Smooth muscle cell of the brain vasculature (primary cell): ENCODE measurements at places on chromosomes 6 and 20.

- DNase-seq: no peak
Measured at GRCh38 chr6:27865850-27866356, 46.3 kb downstream of the OR2B2 start.

DNA sequence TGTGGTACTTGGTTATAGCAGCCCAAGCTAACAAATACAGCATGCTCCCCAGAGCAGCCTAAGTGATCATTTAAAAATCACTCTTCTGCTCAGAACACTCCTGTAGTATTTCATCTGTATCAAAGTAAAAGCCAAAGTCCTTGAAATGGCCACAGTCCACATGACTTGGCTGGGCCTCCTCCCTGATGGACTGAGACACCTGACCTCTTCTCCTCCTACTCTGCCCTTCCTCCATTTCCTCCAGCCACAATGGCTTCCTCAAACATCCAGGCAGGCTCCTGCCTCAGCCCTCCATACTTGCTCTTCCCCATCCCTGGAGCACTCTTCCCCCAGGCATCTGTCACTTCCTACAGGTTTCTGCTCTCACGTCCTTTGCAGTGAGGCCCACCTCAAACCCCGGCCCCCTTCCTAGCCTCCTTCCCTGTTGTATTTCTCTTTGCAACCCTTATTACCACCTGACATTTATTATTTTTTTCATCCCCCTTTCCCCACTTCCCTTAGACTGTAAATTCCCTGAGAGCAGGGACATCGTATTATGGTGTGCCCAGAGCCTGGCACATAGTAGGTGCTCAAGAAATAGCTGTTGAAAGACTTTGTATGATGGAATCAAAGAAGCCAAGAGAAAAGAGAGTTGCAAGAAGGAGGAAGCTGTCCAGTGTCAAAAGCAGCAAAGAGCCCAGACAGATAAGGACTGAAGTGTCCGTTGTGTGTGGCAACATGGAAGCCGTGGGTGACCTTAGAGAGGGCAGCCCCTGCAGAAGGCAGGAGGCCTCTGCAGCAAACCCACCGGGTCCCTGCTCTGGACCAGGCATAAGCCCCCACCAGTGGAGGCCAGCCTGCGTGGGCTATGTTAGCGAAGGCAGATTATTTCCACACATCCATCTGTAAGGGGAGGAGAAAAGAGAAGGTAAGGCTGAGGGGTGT, 87.5 kb downstream of the TRERF1 start:
- DNase-seq: no peak

GRCh38 chr6:90934081-90934480, 347.2 kb upstream of the MAP3K7 start:
- DNase-seq: no peak

GRCh38 chr6:38909015-38909730, 139.4 kb upstream of the GLP1R start:
- no peak for DNase-seq

DNA sequence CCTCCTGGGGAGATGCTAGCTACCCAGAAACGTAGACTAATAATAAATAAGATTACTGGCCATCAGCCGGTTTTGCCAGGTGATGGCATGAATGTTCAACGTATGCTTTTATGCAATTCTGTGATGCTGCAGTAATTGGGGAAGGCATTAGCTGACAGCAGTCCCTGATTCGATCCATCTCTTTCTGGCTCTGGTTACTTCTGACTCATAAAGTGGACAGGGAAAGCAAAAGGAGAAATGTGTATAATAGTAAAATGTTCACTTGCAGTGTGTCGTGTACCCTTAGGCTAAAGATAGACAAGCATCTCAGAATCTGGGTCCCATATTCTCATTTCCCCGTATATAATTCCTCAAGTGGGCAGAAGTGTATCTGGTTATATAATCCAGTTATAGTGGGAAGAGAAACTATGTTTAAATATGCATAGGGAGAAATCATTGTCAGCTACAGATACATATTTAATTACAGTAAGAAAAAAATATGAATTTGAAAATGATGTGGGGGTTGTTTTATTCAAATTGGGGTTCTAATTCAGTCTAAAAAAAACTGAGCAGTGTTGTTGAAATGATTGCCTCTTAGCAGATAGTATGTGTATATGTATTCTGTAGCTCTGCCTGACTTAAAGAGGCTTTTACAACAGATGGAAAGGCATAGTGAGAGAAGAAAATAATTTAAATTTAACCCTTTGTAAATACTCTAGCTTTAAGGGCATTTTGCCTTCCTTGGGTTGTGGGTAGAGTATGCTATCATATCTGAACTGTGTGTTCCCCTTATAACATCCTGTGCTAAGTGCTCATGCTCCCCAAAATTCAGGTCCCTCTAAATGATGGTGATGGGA, 40.6 kb downstream of the DOK5 start:
- DNase-seq: no peak

GRCh38 chr20:20022498-20022897, 5.3 kb downstream of the NAA20 start:
- DNase-seq: no peak

DNA sequence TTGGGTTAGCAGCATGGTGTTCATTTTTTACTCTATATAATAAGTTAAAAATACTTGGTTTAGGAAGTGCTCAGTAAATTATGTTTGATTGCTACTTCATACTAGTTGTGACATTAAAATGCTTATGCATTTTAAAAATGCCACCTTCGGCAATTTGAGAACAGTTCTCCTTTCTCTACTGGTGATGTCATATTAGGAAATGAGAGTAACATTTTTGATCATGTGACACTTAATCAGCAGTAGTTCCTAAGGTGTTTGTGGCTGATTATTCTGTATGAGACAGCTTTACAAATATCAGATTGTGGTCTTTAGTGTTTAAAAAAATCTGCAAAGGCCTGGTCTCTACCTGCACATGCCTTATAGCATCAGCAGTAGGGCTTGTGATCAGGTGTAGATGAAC, 4.4 kb downstream of the GZF1 start:
- DNase-seq: no peak

GRCh38 chr6:166277018-166277417, 31.2 kb downstream of the PRR18 start:
- no peak for DNase-seq

DNA sequence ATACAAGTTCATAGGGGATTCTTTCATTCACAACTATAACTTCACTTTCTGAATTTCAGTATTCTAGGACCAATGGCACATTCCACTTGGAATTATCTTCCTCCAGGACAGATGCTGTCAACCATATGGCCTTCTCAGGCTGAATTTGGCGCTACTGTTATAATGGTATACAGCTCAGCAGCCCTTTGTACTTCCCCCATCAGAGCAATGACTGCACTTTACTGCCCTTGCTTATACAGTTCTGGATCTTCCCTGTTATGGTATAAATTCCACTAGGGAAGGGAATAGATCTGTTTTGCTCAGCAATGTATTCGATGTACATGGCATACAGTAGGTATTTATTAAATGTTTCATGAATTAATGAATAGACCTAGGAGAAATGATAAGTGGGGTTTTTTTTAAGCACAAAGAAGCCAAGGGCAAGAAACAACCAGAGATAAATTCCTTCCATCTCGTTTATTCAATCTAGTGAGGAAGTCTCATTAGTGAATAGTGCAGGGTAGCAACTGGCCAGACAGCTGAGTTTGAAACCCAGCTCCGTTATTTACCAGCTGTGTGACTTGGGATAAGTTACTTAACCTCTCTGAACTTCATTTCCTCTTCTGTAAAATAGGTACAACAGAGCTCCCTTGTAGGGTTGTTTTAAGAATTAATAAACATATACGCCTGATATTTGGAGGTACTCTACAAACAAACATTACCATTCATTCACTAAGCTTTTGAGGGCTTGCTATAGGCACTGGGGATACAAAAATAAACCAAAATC, 97.1 kb upstream of the PRDM1 start:
- no peak for DNase-seq

DNA sequence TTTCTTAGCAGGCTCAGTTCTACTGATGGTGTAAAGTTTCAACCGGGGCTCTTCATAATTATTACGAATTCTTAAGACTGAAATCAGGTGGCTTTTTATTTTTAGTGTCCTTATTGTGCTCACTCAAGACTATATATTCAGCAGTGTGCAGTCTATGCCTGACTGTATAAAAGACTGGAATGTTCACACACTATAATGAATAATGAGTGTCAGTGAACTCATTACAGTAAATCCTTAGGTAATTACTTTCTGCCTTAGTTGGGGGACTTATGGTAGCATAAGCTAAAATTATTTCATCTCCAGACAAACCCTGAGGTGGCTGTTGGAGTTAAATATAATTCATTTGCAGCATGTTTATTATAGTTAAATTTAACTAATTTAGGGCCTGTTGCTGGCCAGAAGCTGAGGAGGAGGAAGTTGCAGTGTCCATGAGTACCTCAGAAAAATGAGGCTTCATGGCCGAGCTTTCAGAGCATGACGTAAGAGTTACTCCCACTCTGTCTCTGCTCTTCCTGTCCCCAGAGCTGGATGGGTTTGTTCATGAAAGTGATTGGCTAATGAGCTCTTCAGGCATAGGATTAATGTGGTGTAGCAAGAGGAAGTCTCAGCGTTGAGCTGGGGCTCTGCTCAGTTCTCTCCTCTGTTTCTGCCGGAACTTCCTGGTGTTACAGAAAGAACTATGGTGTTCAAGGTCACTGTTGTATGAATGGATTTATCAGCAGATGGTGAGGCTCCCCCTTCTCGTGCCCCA, 335.7 kb downstream of the NRN1 start:
- no peak for DNase-seq

- peak; percentile 54 for DNase-seq
Measured at GRCh38 chr20:33561692-33562601, 72.1 kb downstream of the CBFA2T2 start.

- no peak for DNase-seq
Measured at GRCh38 chr6:41624621-41625380, 13.5 kb upstream of the MDFI start.

DNA sequence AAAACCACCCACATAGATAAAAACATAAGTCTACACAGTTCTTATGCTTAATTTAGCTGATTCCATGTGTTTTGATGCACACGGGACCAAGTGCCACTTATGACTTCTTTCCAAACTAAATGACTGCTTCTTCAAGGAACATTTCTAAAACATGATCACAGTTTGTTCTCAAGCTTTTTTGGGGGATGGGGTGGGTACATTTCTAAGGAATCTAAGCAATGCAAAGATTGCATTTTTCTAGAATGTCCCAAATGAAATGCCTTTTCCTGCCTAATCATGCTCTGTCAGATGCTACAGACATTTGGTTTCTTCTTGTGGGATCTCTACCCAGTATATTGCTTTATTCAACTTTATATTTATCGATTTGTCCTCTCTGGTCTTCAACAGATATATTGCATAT, 496.8 kb upstream of the JAG1 start:
- DNase-seq: no peak

DNA sequence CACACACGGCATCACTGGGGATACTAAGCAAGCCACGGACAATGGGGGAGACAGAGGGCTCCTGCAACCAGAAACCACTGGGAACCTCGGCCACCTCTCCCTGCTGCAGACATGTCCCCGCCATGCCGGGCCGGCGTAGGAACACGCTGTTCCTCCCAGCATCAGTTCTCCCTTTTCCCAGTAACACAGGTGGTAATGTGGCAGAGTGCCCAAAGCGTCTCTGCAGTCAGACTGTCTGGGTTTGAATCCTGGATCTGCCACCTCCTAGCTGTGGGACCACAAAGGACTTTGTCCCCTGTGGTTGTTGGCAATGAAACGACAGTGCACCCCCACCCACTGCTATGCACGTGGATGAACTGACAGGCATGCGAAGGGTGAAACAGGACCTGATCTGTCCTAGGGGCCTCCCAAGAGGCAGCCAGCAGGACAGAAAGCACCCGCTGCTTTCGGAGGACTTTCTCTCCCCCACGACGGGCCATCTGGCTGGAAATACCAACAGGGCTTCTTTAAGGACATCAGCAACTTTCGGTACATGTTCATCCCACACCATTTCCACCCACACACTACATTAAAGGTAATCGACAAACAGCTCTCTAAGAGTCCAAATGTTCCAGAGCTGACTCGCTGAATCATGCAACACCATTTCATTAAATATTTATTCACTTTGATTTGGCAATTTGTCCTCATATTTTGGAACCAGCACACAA, 74.1 kb downstream of the SULF2 start:
- no peak for DNase-seq

DNA sequence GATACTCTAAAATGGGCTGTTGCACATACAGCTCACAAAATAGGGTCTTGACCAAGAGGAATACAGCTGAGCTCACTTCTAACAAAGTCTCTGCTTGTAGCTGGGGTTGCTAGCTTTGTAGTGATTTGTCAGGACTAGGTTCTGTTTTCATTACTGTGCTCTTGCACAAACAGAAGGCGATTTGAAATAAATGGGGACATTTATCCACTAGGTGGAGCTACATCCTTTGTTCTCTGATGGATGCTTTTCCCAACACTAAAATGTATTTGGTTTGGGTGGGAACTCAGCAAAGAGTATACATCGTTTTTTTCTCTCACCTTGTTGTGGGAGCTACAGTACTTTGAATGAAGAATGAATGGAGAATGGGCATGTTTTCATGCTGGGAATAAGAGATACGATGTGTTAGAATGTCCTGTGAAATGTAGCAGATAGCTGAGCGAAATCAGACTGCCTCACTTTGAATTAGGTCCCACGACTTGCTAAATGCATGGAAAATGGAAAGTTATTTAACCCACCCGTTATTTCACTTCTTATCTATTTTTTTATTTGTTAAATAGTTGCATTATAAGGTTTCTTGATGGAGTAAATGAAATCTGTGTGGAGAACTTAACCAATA, 494.7 kb upstream of the MAP3K7 start:
- DNase-seq: peak; percentile 62

- DNase-seq: no peak
Measured at GRCh38 chr20:64067733-64068307, 4.8 kb downstream of the TCEA2 start.

DNA sequence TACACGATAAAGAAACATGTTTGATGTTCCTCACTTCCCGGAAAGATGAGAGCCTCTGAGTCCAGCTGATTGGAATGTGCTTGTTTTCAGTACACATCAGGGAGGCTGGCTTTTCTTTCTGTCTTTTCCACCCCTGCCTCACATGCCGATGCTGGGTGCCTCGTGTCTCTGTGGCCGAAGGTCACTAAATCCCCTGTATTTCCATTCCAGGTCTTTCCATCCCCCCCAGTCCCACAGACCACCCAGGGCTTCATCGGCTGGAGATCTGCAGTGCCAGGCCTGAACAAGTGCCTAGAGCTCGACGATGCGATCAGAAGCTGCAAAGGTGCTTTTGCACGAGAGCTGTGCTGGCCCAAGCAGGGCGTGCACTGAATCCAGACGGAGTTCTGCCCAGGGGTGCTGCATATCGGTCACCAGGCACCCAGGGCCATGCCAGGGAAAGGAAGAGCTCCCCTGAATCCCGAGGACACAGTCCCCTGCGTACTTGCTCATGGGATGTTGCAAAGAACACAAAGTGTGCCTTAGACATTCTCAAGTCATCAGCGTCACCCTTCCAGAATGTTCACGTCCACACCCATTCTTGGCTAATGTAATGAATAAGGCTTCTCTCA, 67.9 kb downstream of the ANKRD60 start:
- peak; percentile 57 for DNase-seq

DNA sequence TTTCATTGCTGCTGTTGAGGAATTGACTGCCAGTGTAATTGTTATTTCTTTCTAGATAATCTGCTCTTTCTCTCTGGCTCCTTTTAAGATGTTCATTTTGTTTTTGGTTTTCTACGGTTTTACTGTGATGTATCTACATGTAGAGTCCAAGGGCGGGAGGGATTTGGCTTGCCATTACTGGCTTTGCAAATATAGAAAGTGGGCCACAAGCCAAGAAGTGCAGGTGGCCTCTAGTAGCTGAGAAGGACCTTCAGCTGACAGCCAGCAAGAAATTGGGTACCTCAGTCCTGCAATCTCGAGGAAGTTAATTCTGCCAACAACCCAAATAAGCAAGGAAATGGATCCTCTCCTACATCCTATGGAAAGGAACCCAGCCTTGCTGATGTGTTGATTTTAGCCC, 42.8 kb upstream of the GLP1R start:
- DNase-seq: no peak
